Fibroblast of skin of back (primary cell): ENCODE measurements at places on chromosomes 4 and X.
A peak's percentile ranks its signal among the peaks of the same experiment; 100 is the strongest.

DNA sequence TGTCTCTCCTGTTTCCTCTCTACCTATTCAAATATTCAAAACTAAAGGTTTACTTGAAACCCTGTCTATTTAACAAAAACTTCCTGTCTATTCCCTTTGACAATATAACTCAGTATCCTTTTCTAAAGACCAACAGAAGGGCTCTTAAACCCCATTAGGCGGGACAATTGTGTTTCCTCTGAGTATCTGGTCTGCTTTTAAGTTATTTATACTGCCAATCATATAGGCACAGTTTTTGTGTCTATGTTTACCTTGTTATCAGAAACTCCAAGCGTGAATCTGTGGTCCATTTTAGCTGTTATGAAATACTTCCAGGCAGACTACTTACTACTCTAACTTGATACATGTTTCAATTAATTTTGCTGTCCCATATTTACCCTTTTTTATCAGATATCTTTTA is 350.0 kb upstream of the CTSO start:
- DNase-seq = no peak

DNA sequence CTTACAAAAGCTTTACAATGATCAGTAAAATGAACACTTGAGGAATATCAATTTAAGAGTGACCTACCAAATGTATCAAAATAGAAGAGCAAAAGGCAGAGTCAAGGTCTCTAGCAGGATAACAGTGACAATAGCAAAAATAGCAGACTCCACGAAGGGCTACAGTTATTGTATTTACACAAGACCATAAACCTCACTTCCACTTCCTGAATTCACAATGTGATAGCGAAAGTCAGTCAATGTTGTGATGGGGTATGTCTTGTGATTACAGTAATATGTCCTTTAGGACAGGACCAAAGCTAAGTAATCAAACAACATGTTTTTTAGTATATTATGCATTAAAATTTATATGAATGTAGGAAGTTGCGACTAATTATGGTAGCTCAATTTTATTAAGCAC is 139.6 kb downstream of the IQCM start:
- DNase-seq = no peak

DNA sequence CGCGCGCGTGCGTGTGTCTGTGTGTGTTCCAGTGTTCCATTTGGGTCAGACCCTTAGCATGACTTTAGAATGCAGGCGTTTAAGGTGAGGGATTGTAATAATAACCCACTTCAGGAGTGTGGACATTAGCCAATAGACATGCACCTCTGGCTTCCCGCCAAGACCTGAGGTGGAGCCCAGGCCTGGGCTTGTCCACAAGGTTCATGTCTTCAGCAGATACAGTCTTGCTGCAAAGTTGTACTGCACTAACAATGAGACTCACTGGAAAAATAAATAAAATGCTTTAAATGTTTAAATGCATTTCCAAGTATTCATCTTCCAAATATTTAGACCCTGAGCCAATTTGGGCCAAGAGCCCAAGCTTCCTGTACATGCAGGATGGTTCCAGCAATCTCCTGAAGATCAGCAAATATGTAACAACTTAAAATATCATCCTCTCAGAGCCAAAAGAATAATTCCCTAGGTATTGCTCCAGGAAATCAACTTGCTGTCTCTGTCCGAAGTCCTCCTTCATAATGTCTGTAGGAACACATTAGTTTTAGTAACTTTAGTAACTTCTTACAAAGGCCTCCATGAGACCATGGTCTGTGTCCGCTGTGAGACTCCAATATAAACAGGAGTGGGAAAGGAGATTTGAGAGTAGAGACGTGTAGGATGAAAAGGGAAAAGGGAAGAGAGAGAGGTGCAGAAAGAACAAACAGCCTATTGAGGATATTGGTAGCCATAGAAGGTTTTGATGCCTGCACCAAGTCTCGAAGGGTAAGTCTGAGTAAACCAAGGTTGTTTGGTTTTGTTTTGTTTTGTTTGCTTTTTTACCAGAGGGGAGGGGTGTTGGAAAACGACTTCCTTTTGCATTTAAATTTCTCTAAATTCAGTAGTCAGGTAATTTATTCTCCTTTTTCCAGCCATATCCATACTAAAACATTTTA is 98.5 kb upstream of the KLF3 start:
- peak; percentile 82 for DNase-seq

DNA sequence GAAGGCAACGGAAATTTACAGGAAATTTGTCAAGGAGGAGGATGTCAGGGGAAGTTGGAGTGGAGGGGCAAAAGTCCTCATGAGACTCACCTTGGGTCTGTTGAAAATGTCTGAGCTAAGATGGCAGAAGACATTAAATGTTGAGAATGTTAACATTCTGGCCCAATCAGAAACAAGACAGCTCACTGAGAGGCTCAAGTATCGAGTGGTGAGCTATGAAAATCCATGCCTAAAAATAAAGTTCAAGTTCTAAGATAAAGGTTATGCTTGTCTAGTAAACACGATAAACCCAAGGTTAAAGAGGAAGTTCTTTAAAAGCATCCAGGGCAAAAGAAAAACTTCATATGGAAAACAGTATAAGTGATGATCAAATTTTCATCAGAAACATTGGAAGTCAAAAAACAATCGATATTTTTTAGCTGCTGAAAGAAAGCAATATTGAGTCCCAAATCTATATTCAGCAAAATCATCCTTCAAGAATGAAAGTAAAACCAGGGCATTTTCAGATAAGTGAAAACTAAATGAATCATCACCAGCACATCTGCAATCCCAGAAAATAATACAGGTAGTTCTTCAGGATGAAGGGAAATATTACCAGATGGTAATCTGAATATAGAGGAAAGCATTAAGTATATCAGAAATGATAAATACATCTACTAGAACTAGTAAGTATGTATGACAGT is 462.4 kb downstream of the TLL1 start:
- DNase-seq = no peak

DNA sequence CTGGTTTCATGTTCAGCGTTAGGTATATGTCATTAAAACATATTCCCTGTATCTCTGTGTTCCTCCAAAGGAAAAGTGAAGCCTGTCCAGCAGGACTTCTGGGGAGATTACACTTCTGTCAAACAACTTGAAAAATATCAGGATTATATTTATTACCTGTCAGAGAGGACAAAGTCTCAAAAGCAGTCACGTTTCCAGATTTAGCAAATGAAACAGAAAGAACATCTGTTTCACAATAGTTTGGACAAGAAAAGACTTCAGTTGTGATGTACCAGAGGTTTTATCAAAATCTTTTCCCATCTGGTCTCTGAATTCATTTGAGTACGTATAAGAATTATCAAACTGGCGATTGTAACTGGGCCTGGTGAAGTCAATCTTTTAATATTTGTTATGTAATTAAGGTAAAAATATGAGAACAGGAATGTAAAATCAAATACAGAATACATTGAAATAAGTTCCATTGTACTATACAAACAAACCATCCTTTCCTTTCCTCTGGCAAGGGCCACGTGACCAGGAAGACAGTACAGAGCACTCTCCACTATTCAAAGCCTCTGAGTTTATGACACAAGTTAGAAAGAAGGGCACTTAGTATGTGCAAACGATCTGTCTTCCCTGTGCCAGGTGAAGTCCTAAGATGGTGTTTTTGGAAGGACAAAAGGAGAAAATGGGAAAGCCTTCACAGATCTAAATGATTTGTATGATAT is 3.2 kb downstream of the CASP3 start:
- DNase-seq = no peak

GRCh38 chrX:130081421-130082045 is 28.8 kb downstream of the ELF4 start:
- peak; percentile 56 for DNase-seq

DNA sequence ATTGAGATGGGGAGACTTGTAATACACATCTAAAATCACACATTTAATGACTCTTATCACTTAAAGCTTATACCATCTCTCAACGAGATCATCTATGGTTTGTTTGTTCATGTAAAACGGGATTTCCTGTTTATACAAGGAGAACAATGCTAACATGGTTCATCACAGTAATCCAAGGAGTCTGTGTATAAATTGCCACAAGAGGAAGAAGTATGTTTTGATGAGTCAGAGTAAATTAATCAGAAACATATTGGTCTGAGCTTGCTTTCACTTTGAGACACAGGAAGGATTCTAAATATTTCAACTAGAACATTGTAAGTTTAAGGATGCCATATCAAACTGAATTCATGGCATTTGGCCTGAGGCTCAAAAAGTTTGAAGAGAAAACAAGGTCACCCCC is 594.1 kb downstream of the GLUD2 start:
- DNase-seq = peak; percentile 81

GRCh38 chr4:38902695-38903094 is 35.1 kb downstream of the FAM114A1 start:
- DNase-seq = peak; percentile 28

GRCh38 chr4:108850219-108850649 is 87.4 kb upstream of the ETNPPL start:
- peak; percentile 89 for DNase-seq

GRCh38 chr4:47510506-47511143 is 25.6 kb downstream of the ATP10D start:
- peak; percentile 22 for DNase-seq

DNA sequence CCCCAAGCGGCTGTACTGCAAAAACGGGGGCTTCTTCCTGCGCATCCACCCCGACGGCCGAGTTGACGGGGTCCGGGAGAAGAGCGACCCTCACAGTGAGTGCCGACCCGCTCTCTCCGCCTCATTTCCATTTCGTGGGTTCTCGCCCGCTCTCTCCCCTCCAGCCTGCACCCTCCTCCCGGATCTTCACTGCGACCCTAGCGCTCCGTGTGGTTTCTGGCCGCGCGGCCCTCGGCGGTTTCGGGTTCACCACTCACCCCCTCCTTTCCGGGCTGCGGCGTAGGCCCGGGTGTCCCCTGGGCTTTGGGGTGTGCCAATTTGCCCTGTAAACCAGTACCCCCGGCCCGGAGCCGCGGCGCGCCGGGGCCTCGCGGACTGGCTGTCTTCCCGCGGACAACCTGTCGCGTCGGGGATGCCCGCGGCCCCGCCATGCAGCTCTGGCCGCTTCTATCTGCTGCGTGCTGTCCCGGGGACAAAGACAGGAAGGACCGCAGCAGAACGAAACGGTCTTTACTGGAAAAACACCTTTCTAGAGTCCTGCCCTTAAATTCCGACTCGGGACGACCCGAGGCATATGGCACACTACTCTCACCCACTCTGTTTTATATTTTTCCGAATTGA is 737 bp downstream of the FGF2 start:
- peak; percentile 52 for DNase-seq

DNA sequence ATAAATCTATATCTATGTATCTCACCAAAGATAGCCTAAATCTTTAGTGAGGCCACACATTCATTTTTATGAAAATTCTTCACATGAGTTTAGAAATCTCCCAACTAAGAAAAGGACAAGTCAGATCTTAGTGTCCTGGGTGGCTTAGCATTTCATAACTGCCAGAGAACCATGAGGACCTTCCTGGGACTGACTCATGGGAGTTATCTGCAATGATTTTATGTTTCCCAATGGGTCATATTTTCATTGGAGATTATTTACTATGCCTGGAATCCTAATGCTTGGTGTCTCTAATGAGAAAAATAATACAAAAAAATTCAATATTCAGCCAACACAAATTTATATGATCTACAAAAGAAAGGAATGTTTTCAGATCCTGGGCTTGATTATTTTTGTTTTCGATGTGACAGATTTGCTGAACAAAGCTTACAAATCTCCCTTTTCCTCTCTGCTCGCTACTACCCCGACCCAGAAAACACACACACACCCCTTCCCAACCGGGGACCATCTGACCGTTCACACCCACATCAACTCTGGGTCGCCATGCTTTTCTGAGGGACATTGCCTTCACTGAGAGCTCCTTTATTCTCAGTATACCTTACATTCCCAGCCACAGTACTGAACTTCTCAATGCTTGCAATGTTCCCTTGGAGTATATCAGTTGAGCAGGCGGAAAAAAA is 40.1 kb downstream of the SORBS2 start:
- peak; percentile 87 for DNase-seq

DNA sequence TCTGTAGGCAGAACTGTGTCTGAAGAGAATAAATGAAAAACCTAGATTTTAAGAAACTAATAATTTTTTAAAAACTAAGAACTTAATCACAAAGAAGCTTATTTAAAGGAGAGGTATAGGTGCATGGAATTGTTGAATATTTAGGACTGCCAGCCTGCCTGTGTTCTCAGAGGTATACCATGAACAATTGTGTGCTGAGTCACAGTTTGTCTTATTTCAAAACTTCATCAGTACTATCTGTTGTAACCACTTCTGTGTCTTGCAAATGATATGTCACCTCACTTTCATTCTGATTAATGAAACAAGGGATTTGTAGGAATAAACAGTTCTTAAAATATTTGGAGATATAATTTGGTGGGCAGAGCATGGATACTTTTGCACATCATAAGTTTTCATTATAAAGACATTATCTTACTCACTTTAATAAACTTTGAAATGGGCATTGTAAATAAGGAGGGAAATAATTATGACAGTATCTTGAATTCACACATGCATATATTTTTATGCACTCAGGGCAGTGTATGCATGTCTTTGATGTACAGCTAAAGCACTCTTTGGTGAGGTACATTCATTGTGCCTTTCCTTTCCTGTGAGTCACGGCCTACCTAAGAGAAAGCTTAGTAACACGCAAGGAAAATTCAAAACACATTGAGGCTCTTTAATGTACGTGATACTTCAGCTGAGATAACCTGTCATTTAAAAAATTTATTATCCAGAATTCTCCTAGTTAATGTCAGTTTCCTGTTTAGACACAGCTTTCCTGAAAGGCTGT is 31.7 kb downstream of the STOX2 start:
- no peak for DNase-seq

- DNase-seq = no peak
These were observed 35.7 kb upstream of the FMR1 start for GRCh38 chrX:147875866-147876596.

DNA sequence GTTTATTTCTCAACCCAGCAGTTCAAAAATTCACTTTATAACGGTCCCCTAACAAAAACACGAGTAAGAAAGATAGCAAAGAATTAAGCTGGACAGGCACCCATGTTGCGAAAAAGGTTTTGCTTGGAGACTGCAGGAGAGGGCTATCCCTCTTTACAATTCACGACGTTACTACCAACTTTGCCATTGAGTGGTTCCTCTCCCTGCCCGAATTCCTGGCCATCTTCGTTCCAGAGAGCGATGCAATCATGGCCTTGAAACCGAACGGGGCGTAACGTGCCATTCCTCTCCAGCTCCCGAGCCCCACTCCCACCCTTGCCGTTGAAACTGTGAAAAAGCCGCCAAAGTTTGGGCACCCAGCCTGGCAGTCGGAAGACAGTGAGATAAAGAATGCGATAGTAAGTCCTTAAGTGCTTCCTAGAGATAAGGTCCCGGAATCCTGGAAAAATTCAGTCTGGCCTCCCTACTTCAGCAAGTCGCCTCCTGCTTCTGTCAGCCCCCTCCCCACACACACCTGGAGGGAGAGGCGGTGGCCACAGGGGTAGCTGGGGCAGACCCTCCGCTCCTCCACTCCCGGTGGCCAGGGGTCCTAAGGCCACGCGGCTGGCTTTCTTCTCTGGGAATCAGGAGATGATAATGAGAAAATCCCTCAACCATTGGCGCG is 65.2 kb downstream of the FBXO8 start:
- peak; percentile 4 for DNase-seq
